ENCODE measurements at places on chromosomes 4 and X.

DNA sequence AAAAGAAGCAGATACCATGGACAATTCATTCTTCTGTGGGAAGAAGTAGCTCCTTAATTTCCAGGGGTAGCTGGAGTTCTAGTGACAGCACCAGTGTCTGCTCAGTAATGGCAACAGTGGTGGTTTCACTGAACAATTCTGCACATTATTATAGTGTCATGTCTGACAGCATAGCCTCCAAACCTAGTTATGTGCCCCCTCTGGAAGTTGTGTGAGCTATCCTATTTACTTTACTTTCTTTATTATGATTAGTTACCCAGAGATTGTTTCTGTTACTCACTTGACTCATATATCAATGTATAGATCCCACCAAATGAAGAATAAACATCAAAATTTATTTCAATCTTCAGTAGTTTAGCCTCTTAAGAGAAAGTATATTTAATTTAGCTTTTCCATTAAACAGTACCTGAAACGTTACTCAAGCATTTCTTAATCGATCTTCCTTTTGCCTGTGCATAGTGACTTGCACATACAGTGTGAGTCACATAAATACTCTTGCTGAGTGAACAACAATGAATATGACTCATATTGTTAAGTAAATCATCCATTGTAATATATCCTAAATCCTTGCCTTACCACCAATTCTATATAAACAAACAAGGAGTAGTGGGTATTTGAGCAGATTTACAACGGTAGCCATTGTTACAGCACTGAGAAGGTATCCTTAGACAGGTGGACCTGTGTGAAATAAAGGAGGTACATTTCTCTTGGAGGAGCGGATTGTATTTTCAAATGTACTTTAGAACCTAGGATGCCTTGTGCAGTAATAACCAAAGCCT is 534.7 kb downstream of the ANKRD50 start:
- peak; percentile 76 for DNase-seq

DNA sequence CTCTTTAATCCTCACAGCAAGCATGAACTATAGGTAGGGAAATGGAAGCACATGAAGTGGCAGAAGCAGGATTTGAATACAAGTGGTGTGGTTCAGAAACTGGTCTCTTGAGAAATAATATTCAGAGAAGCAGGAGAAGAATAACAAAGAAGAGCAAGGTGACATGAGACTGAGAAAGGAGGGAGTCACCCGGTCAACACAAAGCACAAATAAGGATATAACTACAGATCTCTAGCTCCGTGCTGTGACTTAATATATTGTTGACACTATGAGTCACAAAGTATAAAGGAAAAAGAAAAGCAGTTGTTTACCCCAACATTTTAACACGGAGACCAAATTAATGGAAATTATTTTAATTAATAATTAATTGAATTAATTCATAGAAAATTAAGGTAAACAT is 204.5 kb downstream of the CPE start:
- DNase-seq = no peak

DNA sequence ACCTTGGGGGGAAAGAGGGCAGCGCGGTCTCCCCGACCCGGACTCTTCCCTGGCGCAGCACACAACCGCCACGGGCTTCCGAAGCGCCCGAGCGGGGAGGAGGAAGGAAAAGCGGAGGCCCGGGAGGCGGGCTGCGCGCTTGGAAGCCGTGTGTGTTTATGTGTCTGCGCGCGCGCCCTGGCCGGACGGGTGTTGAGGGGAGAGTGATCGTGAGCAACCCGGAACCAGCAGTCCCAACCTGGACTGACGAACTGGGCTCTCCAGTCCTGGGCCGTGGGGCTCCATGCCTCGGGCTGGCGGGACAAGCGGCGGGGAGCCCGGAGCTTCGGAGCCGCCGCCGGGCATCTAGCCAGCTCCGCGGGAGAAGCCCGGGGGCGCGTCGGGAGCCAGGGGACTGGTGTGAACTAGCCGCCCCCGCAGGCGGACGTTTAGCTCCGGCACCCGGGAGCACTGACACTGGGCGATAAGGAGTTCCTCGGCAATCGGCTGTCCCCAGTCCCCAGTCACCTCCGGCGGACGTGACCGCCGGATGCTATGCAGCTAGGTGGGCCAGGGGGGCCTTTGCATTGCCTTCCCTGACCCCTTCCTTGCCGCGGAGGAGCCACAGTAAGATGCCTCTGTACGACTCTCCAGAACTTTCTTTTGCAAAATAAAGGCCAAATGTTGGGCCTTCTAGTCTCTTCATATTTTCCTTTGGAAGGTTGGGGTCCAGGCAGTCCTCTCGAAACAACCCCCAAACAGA is 74.8 kb upstream of the BCOR start:
- peak; percentile 59 for DNase-seq

DNA sequence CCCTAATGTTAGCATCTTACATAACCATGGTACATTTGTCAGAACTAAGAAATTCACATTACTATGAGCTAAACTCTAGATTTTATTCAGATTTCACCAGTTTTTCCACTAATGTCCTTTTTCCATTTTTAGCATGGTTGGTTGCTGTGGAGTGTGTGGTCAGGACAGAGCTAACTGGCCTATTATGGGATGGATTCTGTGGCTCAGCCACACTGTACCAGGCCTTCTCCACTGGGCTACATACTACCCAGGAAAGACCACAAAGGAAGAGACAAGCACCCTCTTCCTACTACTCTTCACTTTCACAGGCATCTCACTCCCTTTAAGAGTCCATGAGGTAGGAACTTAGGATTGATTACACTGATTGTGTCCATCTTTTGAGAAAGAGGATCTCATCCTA is 67.4 kb downstream of the ZNF827 start:
- no peak for DNase-seq

- DNase-seq = no peak
These were observed 2.0 kb downstream of the PGK1 start for GRCh38 chrX:78105944-78106650.

DNA sequence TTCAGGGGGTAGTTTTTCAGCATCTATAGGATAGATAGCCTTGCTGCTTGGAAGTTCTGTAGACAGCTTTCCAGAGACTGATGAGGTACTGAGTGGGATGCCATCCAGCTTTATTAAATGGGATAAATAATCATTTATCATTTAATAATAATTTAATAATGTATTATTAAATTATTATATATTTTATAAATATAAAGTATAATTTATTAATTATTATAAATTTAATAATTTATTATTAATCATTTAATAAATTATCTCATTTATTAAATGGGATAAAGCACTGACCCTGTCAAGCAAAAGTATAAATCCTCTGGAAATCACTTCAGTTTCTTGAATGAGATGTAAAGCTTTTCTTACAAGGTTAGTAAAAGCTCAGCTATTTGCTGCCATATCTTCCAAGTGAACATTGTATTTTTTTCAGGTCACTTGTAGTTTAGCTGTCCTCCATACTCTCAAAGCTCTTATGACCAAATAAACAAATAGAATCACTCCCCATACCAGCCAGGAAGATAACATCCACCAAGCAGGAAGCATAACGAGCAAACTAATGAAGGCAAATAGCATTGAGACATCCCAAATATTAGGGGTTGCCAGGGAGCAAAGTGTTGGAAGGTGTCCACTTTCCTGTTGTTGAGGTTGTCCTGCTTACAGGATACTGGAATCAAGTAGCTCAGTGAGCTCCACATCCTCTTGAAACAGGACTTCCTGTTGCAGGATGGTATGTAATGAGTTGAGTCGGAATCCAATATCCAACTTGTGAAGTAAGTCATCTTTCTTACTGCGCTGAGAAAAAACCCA is 88.9 kb downstream of the ZNF674 start:
- DNase-seq = no peak

DNA sequence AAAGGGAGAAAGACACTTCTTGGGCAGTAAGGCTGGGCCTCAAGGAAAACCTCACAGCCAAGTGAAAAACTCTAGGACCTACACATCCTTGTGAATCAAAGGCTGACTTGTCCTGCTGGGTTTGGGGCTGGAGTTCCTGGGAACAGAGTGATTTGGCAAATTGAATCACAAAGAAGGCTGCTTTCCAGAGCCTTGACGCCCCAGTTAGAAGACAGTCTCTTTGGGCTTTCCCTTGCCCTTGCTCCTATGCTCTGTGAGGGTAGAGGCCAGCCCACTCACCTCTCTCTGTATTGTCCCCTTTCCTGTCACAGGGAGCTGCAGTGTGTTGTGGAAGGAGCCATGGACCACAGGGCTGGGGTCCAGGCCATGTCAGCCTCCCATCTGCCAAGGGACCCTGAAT is 9.6 kb downstream of the AMER1 start:
- DNase-seq = no peak

DNA sequence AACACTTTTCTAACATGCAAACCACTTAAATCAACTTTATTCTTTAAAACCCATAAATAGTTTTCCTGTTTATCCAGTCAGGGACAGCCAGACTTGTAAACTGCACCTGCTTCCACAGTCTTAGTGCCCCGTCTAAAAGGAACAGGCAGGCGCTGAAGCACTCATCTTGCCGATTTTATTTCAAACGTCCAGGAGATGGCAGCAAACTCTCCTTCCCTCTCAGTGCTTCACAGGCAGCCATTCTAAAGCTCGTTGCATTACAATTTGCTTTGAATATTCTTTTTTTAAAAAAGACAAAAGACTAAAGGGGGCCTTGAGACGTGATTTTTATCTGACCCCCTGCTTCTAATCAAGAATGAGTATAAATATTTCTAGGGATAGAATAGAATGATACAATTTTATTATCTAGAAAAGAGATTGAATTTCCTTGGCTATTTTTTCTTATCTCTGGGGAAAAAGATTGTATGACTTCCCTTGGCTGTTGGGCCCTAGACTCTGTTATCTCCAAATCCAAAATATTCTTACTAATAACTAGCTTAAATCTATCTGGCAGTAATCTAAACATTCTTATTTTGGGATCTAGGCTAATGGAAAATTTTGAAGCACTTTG is 93.6 kb upstream of the MYOZ2 start:
- peak; percentile 78 for DNase-seq

GRCh38 chrX:120262859-120263708 is 12.5 kb downstream of the ZBTB33 start:
- DNase-seq = no peak

GRCh38 chrX:134625315-134625718 is 33.0 kb downstream of the PLAC1 start:
- no peak for DNase-seq

DNA sequence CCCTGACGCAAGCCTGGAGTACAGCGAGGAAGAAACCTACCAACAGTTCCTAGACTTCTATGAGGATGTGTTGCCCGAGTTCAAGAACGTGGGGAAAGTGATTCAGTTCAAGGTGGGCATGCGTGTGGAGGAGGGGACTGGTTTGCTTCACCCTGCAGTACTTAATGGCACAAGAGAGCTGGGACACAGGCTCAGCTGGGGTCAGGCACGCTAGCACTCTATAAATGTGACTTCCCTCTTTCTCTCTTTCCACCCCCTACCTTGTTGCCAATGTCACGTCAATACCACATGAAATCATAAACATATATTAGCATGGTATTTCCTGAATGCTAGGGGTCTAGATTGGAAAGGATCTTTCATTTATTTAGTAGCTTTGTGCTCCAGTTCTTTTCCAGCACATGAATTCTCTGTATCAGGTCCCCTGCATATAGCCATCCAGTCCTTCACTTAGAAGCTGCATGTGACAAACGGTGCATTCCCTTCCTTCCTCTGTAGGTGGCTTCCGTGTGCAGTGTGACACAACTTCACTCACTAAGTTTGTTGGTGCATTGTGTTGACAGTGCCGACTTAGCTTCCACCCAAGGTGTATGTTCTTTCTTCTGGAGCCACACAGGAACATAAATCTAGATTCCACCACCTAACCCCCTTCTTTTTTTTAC is 25.6 kb downstream of the ZRSR2 start:
- peak; percentile 25 for DNase-seq

All from kidney tubule cell (primary cell).